ENCODE measurements at places on chromosomes 7 and 10. TPM values are rescaled to one million over a fixed set of nuclear protein-coding genes. Genes with fewer than 3 reads are reported as not detected.

PAPSS2 gene
- 104 TPM for total RNA-seq

ASB10 gene
- total RNA-seq, result not detected

DNA sequence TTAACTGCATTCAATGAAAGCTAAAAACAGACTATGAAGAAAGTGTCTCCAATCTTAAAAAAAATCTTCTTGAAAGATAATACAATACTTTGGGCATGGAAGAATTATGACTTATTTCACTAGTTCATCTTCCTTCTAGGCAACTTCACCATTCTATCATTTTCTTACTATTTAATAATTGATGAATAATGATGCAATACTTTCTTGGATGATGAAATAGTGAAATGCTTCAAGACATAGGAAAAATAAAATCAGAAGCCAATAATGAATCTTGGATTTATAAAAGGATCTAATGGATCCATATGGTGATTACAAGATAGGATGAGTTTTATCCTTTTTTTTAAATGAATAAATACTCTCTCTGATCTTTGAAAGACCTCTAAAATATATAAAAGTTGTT lies 4.4 kb downstream of the DMBT1 start:
- DNase-seq, result no peak

DNA sequence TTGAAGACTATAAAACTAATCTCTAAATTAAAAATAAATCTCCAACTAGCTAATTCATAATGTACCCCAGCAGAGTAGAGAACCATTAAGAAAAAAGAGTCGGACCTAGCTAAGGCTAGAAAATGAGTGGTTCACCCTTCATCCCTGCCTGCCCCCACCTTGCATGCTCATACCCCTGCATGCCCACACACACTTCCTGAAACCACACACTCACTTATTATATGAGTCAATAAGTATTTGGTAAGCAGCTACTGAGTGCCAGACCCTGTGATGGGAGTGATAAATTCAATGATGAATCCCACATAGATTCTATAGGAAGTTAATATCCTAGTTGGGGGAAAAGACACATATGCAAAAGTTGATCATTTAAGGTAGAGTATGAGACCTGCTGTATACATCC lies 152.9 kb upstream of the INHBA start:
- no peak for DNase-seq

DNA sequence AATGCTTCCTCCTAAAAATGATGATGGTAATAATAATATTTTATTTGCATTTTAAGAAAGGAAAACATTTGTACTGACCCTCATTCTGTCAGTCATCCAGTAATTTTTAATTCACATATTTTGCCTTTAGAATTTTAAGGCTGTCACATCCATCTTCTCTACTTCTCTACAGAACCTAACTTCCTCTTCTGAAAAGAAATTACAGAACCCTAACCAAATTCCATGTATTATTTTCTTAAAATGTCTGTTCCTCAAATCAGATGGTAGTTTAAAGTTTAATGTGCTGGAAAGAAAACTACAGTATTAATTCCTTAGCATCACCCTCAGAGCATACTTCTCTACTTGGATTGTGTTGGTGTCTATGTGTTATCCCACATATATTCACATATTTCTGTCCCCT lies 9.0 kb downstream of the PIK3CG start:
- DNase-seq, result no peak

- no peak for DNase-seq
These were observed 797.9 kb downstream of the LRMDA start for GRCh38 chr10:76229341-76229740.

Data from right lobe of liver (tissue), 6 donors.